ENCODE measurements at places on chromosomes 12 and 14.

DNA sequence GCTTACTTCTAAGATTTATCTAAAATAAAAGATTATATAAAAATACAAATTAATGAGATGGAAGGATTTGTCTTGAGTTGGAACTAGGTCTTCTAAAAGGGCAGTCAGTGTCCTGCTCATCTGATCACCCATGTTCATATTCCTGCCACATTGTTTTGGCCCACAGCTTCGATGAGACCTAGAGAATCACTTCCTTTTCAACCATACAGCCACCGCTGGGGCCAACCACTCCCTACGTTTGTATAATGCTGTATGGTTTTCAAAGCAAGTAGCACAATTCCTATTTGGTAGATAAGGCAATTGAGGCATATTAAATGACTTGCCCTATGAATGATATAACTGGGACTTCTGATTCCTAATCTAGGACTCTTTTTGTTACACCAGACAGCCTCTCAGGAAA lies 249.4 kb downstream of the ZFP36L1 start:
- DNase-seq, result no peak

DNA sequence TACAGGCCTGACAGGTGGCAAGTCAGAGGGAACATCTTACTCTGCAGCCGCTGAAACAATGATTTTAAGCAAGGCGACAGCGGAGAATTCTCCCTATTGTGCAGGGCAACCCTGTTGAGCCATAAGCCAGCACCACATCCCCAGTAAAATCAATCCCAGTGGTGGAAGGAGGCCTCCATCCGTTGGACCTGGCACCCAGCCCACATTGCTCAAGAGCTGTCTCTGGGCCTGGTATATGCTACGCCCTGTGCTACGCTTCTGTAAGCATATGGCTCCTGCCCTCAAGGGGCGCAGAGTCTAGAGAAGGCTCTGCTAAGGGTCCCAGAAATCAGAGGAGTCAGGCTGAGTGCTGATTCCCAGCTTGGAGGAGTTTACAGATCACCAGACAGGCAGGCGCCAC lies 265.5 kb downstream of the CACNA1C start:
- DNase-seq, result no peak

- DNase-seq, result no peak
Measured at GRCh38 chr14:100069161-100069800, 4.1 kb downstream of the EVL start.

DNA sequence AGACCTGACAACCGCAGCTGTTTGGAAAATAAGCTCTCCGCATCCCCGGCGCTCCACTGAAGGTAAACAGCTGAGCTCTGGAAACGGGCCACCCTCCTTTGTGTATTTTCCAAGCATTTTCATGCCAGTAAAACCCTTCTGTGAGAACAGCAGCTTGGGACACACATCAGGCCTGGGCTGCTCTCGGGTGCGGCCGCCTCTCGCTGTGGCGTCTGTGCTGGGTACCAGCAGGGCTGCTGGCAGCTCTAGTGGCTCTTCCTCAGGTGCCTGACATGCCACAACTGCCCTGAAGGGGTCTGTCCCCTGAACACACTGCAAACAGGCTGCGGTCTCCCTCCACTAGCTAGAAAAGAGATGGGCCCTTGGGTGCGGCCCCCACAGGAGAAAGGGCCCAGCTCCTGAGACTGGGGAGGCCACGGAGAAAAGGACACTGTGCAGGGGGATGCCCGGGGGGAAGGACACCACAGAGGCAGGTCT lies 96.3 kb downstream of the ITPK1 start:
- DNase-seq, result no peak

DNA sequence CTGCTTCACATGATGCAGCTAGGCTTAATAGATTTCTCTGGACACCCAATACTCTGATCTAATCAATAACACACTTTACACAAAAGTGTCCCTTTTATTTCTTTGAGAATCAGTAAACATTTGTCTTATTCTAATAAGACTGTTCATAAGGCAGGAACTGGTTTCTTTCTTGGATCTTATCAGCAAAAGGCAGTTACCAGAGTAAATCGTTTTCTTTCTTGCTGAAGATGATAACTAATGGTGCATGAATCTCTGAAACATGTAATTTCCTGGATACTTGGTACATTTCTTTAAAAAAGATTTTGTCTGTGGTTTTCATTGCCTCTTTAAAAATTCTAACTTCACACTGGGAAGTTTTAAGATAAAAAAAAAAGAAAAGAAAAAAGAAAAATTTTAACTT lies 39.6 kb downstream of the WIF1 start:
- no peak for DNase-seq

DNA sequence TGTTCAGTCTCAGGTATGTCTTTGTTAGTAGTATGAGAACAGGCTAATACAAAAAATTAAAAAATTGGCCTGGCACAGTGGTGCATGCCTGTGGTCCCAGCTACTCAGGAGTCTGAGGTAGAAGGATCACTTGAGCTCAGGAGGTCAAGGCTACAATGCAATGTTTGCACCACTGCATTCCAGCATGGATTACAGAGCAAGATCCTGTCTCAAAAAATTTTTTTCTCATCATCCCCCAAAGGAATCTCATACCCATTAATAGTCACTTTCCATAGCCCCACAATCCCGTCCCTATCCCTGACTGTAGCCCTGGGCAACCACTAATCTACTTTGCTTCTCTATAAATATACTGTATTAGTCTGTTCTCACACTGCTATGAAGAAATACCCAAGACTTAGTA lies 57.8 kb downstream of the TTC8 start:
- DNase-seq, result no peak

GRCh38 chr14:77618381-77618970 lies 2.0 kb upstream of the SPTLC2 start:
- no peak for DNase-seq

DNA sequence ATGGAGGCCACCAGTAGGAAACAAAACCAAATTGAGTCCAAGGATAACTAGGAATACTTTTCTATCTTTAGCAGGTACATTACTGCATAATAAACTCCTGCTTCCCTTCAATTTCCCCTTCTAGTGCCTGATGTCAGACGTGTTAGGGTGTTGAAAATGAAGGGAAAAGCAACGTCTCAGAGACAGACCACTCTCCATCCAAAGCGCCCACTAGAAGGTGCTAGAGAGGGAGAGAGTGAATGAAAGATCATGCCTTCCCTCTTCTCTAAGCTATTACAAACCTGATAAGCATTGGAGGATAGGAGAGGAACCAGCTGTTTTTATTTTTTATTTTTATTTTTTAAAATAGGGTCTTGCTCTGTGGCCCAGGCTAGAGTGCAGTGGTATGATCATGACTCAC lies 64.1 kb downstream of the ZNF641 start:
- no peak for DNase-seq

GRCh38 chr12:27802511-27802910 lies 22.5 kb upstream of the MANSC4 start:
- no peak for DNase-seq

DNA sequence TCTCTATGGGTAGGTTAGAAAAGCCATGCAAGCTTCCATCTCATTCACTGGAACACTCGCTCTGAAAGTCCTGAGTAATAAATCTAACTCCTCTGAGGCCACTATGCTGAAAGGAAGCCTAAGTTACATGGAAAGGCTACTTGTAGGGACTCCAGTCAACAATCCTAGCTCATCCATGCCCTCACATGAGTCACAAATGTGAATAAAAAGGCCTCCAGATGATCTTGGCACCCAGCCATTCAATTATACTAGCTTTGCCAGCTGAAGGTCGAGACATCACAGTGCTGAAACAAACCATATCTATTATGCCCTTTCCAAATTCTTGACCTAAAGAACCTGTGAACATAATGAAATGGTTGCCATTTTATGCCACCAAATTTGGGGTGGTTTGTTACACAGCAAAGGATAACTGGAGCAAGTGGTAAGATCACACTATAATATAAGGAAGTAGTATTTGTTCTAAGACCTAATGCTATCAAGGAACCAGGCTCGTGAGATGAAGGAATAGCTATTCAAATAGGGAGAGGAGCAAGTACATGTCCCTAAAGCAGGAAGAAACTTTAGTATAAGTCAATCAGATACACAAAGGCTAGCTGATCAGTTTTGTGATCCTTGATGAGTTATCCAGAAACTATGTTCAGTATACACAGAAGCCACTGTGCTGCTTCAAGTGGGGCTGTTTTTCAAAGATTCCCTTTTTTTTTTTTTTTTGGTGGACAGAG lies 142.1 kb downstream of the MED13L start:
- DNase-seq, result no peak

- no peak for DNase-seq
Measured at GRCh38 chr12:42213954-42214426, 24.1 kb downstream of the YAF2 start.

DNA sequence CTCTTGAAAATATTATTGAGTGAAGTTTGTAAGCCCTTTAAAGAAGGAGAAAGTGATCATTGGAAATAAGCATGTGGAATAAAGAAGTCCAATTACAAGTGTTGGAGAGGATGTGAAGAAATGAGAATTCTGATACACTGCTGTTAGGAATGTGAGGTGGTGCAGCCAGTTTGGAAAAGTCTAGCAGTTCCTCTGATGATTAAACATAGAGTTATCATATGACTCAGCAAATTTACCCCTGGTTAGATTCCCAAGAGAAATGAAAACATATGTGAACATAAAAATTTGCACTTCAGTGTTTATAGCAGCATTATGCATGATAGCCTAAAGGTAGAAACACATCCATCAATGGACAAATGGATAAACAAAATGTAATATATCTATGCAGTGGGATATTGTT lies 319.9 kb downstream of the AEBP2 start:
- DNase-seq, result no peak
